AG09319 (cell line): ENCODE measurements at places on chromosomes 3 and 15.

DNA sequence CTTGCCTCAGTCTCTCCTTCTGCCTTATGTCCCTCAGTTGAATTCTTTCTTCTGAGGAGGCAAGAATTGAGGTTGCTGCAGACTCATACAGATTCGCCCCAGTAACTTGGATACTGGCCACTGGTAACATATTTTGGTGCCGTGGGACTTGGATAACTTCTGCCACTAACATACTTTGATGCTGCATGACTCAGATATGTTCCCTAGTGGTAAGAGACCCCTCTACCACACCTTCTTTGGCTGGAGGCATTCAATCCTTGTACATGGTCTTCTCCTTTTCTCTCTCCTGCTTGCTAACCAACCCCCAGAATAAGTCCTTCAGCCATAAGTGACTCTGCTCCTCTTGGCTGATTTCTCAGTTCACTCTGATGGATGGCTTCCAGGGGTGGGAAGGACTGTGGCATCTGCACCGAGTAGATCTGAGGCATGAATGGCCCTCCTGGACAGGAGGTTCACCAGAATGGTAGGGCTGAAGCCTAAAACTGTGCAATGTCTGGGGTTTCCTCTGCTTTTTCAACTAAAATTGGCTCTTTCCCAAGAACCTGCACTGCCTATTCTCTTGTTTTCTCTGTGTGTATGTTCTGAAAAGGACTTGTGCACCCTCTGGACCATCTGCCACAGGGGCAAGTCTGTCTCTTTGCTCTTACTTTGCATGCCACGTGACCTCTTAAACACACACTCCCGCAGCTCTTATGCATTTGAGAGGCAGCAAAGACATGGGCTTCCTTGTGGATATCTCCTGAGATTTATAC lies 55.5 kb upstream of the FSTL1 start:
- no peak for DNase-seq

GRCh38 chr3:72811571-72811970 lies 36.7 kb downstream of the SHQ1 start:
- no peak for DNase-seq

GRCh38 chr15:60326824-60327654 lies 70.7 kb downstream of the ANXA2 start:
- no peak for DNase-seq

GRCh38 chr3:156317462-156318074 lies 197.2 kb downstream of the KCNAB1 start:
- no peak for DNase-seq

GRCh38 chr3:167723872-167724271 lies 10.8 kb downstream of the PDCD10 start:
- DNase-seq, result no peak

GRCh38 chr3:53938645-53939044 lies 47.0 kb upstream of the SELENOK start:
- DNase-seq, result peak; percentile 22

- DNase-seq, result no peak
These were observed 115.1 kb downstream of the DNAJB8 start for GRCh38 chr3:128351546-128351945.

GRCh38 chr3:6791161-6791560 lies 69.8 kb upstream of the GRM7 start:
- DNase-seq, result no peak

DNA sequence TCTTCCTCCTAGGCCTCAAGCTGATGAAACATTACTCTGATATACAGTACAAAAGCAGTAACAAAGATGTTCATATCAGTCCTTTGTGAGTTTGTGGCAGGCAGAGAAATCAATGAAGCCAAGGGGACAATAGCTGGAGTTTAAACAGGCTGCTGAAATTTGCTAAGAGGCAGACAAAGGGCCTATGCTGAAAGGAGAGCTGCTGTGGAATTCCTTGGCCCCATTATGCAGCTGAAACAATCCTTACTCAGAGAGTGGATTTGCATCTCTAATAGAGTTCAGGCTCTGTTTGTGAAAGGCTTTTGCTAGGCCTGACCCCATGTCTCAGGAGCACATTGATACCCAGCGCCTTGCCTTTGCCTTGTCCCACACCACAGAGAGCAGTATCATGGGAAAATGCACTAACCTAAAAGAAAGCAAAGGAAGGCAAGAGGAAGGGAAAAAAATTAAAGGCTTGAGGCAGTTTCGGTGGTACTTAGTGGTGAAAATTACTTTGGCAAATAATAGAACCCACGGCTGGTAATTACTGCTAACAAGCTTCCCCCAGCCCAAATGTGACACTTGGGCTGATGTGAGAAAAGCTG lies 195.0 kb upstream of the EPHA3 start:
- no peak for DNase-seq

DNA sequence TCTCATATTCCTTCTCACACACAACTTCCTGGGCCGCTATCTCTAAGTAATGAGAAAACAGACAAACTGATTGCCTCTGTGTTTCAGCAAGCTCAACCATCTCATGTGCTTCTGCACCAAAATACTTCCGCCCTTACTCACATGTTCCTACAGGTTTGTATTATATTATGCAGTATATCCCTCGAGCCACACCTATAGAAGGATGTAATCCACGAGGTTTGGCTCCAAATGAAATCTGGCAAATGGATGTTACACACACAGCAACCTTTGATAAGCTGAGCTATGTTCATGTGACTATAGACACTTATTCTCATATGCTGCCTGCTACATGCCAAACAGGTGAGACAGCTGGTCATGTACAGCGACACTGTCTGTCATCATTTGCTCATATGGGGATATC lies 22.6 kb downstream of the CCRL2 start:
- no peak for DNase-seq

GRCh38 chr15:90845201-90845949 lies 23.0 kb upstream of the FURIN start:
- no peak for DNase-seq

DNA sequence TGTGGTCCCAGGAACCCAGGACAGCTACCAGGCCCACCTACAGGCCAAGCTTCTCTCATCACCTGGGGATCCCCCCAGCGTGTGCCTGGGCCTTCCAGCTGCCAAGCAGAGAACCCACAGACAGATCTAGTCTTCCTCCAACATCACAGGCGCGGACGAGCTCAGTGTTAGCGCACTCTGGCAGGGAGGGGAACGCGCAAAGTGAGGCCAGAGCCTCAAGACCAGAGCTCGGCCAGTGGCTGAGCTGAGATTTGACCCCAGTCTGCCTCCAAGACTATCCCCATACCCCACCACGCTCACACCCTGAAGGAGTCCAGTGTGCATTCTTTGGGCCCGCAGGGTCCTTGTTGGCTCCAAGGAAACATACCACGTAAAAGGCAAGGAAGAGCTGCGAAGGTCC lies 5.1 kb downstream of the MFGE8 start:
- no peak for DNase-seq

GRCh38 chr3:194042927-194043326 lies 93.0 kb upstream of the HES1 start:
- DNase-seq, result peak; percentile 3

DNA sequence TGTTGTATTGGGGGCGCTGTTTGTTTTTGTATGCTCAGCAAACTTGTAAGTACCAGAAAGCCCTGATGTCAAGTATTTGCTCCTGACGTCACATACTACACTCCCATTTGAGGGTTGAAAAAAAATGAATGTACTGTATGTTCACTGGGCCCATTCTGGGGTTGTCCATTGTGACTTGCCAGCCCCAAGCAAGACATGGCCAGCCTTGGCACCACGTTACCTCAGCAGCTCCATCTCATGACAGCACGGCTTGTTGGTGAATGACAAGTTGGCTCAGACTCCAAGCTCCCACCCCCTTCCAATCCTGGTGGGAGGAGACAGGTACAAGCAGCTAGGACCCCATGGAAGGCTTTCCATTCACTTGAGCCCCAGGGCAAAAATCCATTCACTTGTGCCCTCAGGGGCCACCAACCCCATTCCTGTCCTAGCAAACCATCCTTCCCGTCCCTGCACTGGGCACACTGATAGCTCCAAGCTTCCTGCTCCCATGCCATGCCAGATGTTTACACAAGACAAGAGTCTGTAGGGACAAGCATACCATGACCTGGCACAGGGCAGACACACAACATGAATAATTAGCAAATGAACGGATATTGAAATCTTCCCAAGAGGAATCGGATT lies 1.6 kb downstream of the PHGR1 start:
- no peak for DNase-seq

DNA sequence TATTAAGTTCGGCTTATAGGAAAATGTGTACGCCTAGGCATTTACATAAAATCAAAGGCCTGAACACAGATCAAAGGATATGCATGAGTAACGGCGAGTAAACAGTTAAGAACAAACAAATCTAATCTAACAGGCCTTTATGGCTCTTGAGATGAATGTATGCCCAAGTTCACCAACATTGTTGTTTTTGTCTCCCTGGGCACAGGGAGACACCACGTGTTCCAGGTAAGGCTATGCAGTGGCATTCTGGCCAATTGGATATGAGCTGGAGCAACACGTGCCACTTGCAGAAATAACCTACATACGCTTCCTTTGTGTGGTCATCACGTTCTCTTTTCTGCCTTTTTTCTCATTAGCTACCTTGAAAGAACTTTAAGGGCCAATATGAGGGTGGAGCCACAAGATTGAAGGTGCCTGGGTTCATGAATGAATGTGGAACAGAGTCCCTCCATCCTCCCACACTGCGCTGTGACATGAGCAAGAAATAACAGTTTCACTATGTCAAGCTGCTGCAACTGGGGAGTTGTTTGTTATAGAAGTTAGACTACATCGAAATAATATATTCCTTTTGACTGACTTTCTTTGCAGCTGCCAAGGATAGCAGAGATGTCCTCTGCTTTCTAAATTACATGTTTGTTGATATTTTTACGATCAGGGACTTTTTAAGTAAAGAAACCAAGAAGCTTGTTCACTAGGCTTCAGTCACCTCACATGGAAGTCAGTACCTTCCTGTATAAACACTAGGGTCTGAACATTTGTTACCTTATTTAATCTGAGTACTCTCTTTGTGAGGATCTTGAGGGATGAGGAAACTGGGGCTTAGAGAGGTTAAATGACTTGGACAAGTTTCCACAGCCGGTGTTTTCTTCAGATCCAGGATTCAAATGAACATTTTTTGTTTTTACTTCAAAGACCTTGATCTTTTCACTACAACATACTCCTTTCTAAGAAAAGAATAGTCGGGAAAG lies 427.5 kb upstream of the TBL1XR1 start:
- DNase-seq, result no peak

DNA sequence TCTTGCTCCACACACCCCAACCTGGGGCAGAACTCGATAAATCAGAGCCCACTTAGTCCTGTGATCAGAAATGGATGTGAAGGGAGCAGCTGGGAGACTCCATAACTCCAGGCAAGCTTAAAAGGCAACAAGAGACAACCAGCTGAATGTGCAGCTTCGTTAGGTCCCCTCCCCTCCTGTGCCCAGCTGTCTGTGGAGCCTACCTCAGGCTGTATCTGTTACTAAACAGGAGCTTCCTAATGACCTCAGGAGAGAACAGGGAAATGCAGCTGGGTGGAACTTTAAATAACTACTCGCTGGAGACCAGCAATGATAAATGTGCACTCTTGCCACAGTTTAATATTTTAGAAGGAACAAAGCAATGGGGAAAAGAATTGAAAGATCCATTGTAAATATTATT lies 25.9 kb downstream of the SLC9A9 start:
- DNase-seq, result no peak

DNA sequence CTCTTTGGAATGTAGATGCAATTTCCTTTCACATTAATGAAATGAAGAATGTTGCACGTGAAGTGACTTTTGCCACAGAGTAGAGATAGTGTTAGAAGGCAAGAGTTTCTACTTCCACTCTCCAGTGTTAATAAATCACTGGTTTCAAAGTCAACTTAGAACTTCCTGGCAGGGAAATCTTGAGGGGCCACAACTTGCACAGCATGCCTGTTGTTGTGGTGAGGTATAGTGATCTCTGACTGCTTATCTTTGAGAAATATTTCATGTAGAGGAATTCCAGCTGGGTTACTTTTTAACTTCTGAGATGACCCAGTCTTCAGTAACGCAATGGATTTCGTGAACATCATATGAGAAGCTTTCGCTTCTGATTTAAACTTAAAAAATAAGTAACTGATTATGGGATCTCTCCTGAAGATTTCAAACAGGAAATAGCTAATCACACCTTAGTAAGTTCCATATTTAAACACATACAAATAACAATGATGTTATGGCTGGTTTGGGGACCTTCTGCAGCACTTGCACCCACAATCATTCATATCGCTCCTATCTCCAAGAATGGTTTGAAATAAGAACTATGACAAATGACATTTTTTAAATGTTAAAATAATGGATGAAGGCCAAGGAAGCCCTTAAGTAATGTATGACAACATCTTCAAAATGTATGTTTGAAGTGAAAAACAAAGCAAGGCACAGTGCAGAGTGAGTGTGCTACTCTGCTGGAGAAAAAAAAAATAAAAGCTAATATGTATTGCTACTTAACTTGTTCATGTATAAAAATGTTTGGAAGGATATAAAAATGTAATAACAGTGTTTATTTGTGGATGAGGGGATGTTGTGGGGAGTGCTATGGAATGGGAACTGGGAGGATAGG lies 726.5 kb upstream of the NECTIN3 start:
- DNase-seq, result no peak

DNA sequence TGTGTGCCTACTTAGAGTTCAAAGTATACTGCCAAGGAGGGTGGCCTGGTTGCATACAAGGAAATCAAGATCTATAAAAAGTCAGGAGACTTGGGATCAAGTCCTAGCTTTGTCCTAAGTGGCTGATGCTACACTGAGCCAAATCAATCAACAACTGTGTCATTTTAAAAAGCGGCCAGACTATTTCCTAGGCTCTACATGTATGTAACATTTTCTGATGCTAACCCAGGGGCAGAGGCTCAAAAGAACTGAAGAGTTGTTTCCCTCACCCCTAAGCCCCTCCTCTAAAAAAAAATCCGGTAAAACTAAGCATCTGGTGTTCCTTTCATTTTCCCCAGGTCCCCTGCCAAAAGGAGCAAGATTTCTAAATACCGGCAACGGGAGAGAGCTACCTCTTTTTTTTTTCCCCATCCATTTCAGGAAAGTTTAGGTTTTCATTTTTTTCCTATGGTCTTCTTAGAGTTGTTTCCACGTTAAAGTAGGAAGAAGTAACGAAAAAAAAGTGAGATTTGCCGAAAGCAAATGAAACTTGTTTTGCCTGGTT lies 18.8 kb upstream of the CHD2 start:
- no peak for DNase-seq

- no peak for DNase-seq
These were observed 13.6 kb downstream of the CALML4 start for GRCh38 chr15:68191555-68191954.

DNA sequence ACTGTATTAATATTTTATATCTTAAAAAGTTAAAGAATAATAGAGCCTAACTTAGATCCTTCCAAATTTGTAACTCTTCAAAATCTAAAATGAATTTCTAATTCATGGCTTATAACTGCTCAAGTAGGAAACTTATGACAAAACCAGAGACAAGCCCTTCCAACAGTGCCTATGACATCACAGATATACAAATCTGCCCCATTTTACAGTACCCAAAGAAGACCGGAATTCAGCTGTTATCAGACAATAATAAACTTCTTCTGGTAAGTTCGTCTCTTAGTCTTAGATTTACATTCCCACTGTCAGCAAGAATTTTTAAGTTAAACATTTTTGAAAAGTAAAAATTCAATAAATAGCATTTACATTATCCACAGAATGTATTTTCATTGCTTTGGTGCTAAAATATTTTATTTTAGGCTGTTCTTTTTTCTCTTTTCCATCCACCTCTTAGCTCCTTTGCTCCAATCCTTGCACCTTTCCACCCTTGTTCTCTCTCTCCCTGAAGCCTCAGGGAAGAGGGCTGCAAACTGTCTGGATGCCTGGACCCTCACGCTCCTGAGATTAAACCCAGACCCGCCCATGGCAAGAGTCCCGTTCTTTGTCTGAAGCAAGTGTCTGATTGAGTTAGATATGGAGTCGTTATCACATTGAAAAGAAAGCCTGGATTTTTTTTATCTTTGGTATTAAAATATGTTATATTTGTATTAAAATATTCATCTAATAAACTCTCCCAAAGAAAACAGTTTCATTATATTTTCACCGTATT lies 312.7 kb downstream of the ZBTB20 start:
- no peak for DNase-seq
